ENCODE measurements at places on chromosomes 12 and 14.

DNA sequence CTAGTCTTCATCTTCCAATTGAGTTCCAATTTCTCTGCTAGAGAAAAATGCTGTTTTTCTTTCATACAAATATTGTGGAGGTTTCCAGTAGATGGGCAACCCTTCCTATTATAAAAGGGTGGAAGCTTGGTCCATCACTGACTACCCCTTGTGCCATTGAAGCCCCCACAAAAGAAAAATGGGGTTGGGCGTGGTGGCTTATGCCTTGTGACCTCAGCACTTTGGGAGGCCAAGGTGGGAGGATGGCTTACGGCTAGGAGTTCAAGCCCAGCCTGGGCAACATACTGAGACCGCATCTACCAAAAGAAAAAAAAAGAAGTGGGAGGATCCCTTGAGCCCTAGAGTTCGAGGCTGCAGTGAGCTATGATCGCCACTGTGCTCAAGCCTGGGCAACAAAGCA is 22.8 kb downstream of the NCKAP5L start:
- DNase-seq = no peak

GRCh38 chr12:91182636-91183455 is at the start of gene DCN:
TSS of gene DCN (minus strand) at chr12:91182817. CDS start at chr12:91178552, 4,265 bp downstream.
- no peak for DNase-seq

DNA sequence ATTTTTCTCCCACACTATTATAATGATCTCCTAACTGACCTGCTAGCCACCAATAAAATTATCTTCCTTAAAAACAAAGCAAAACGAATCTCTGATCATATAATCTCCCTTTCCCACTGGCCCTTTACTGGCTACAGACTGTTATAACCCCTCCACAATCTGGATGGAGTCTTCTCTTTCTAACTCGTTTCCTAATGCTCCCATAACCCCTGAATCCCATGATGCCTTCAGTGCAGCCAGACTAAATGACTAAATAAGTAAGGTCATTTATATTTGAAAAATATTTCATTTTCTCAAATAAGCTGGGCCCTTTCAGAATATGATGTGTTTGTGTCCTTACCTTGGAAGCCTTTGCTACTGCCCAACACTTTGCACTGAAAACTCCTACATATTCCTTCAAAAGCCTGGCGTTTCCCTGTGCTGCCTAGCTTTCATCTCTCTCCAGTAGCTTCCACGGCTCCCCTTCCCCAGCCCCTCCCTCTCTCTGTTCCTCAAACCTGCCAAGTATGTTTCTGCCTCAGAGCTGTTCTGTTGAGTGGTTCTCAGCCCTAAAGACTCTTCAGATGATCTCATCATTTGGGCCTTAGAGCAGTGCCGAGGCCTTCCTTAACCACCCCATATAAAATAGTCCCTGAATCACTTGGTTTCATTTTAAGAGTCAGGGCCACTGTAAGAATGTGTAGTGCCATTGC is 91.7 kb downstream of the MYRFL start:
- no peak for DNase-seq

DNA sequence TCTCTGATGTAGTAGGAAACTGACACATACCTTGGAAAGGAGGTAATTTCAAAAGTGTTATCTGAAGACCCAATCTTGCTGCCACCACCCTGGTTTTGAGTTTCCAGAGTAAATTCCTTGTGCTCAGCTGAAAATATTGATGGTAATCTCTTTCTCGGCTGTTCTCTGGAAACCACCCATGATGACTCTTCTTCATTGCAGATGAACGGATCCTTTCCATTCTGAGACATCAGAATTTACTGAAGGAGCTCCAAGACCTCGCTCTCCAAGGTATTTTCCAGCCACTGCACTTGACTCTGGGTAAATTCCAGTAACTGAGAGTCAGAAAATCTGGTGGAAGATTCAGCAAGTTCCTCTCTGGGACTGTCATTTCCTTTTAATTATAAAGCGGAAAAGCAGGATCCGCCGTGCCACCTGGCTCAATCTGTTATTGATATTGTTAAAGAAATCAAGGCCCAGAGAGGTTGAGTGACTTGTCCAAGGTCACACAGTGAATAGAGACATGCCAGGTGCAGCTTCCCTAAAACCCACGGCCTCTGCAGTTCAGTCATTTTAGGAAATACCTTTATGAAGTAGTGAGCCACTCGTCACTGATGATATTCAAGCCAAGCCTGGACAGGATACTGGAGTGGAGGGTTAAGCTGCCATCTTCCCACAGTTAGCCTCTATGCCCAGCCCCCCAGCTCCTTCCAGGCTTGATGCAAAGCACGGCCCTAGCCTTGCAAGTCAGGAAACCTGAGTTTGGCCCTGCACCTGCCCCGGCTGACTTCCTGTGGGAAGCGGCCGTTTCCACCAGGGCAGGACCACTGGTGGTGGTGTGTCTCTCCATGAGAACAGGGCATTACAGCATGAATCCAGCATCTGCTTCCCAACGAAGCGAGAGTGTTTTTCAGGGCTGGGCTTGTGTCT is 4.7 kb downstream of the CHGA start:
- DNase-seq = no peak

GRCh38 chr12:8661751-8662150 is 875 bp downstream of the MFAP5 start:
- no peak for DNase-seq

DNA sequence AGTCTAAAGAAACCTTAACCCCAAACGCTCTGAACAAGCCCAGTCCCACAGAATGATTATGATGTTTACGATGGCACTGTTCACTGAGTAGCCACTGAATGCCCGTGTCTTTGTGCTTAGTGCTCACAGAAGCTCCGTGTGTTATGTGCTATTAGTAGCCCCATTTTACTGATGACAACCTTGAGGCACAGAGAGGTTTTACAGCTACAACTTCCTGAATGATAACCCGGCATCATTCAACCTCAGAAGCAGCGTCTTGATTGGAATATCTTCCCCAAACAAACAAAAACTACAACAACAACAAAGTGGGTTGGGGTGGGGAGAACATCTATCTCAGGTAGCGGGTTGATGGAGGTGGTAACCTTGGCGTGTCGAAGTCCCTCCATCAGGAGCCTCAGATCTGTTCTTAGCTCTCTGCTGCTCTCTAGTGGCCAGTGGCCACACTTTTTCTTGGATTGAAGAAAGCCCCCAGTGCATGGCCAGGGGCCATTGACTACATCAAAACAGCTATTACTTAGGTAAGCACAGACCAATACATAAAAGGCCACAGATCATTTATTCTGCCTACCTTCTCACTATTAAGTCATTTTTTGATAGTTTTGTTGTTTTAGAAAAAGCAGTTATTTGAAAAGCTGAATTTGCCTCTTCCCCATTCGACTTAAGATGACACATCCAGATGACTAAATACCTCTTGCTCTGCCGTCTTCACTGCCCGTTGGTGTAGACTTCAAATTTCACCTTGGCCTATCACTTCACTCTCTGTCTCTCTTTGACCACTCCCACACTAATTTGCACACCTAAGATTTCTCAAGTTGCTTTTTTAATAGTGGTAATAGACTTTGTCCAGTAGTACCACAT is 376.9 kb downstream of the GALC start:
- no peak for DNase-seq
